ENCODE measurements at places on chromosomes 3 and 15. TPM values are rescaled to one million over a fixed set of nuclear protein-coding genes. Genes with fewer than 3 reads are reported as not detected.

GRCh38 chr3:15081960-15082664, 16.8 kb downstream of the RBSN start:
- no peak for DNase-seq

DNA sequence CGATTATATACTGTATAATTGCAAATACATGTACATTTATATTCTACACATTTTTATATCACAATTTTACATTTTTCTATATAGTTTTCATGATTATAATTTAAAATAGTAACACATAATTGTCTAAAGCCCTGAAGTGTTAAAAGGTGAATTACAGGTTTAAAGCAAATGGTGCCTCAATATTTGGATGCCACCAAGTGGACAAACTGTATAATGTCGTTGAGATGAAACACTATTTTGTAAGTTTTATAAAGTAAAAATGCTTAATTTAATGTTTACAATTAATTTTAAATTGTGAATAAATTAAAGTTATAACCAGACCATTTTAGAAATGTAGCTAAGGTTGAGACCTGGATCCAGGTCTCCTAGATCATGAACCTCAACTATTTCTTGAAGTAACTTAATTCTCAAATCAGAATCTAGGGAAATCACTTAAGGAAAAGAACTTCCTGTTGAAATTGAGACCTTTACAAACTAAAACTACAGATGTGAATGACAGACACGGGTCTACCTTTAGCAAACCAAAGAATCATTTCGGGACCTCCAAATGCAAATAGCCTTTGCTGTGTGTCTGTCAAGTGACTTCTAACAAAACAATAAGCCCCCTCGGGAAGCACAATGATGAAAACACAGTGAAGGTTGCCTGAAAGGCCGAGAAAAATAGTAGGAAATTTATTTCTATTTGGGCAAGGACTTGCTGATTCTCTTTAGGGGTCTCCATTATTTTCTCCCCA, 37.8 kb downstream of the EHHADH start:
- no peak for DNase-seq

DNA sequence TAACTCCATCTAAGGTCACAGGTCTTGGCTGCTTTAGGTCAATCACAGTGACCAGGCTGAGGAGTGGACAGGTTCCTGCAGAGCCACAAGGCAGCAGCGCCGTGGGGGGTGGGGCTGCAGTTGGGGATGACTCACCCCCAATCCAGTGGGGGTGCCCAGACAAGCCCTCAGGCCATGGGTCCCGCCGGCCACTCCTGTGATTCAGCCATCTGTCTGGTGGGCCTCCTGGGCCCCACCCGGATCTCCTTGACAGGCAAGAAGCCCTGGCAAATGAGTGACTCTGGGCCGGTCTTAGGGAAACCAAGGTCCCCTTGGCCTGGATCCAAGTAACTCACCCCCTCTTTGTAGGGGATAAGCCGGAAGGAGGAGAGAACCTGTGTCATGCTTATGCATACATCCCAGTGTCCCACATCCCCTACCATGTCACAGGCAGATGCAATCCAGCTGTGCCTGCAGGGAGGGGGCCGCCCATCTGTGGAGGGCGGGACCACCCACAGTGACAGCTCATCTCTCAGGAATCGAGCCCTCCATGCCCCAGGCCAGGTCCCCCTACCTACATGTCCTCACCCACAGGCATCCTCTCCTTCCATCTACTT, 495 bp upstream of the COL7A1 start:
- DNase-seq: peak; percentile 69

DNA sequence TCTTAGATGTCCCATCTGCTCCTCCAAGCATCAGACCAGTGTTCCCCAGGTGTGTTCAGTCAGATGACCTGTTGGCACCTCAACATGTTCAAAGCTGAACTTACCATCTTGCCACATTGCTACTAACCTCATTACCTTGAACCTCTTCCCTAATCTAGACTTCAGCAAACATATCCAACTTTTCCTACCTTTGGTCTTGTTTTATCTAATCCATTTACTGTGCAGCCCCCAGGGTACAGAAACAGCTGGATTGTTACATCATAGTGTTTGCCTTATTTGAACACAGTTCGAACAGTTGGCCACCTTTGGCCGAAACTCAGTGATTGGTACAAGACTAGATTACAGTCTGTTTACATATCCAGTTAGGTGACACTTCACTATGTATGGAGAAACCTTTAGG, 36.1 kb upstream of the MCF2L2 start:
- no peak for DNase-seq

DNA sequence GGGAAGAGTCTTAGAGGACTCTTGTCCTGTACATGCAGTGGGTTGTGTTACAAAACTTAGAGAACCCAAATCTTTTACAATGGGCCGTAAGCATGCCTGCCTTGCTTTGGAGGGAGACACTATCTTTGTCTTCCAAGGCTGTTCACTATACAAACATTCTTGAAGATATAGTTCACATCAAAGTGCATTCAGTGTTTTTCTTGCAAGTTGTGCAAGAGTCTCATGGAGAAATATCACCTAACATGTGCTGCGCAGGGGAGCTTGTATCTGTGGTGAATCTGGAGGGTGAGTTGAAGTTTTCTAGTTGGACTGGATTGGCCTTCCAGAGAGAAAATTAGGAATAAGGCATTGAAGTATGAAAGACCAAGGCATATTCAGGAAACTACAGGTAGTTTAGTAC, 7.8 kb upstream of the PRTG start:
- no peak for DNase-seq

GRCh38 chr3:61562042-61562720, 810 bp downstream of the PTPRG start:
- DNase-seq: no peak

- DNase-seq: no peak
Measured at GRCh38 chr15:74788683-74789151, 6.8 kb downstream of the CSK start.

- no peak for DNase-seq
Measured at GRCh38 chr3:174132006-174132405, 727.1 kb upstream of the NAALADL2 start.

DNA sequence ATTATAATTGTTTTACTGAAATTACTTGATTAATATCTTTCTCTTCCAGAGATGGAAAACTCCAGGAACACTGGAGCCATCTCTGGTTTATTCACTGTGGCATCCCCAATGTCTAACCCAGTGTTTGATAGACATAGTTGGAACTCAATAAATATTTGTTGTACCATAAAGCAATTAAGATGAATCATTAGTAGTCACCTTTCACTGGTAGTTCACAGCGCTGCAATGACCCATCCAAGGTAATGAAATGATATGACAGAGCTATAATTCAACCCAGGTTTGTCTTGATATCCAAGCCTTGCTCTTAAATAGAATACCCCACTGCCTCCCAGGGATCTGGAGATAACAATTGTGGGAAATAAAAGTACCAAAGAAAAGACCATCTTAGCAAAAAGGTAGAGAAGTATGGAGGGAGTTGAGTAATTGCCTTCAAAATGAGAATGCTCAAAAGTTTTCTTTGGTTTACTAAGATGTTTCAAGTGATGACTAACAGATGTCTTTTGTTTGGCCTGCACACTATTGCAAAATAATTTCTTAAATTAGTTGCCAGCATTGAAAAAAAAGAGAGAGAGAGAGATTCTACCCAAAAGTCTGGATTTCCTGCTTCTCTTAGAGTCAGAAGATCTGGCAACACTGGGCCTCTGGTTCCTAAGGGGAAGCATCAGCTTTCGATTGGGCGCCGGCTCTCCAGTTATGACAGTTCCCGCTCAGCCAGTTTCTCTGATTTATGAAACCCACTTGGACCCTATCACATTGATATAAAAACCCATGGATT, 348.5 kb downstream of the ERC2 start:
- DNase-seq: no peak

DNA sequence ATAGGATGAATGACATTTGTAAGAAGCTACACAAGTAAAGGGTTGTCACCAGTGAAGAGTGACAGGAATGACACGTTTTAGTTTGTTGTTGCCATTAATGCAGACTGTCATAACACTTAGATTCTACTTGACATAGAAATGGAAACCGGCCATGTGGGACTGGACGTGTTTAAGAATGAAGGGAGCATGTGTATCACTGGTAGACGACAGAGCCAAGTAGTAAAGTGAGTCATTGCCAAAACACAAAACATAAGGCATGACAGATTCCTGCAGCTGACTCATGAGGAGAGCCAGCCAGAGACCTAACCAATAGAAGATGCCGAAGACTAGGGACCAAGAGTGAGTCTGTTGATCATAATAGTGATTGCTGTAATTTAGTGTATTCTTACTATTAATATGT, 106.2 kb upstream of the PLAAT1 start:
- no peak for DNase-seq

DNA sequence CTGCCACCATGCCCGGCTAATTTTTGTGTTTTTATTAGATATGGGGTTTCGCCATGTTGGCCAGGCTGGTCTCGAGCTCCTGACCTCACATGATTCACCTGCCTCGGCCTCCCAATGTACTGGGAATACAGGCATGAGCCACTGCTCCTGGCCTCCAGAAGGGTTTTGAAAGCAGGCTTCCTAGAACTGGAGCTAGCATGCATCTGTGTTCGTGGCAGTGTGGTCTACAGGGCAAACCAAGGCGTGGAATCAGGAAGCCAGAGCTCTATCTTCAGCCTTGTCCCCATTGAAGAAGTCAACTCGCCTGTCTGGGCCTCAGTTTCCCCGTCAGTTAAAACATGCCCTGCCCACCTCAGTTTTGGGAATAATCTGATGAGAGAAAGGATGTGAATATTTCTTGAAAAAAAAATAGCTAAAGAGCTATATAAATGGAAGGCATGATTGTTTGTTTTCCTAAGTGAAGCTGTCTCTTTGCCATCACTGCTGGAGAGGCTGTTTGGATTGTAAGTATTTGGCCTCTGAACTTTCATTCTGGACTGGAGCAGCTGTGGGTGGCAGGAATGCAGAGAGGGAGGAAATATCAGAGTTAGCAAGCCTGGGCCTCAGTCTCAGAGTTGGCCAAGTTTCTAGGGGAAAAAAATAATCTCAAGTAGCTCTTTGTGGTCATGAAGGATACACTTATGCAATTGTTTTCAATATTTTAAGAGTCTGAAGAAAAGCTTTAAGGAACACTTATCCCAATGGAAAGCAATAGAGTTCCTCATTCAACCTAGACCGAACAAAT, 36.5 kb upstream of the UACA start:
- DNase-seq: no peak

GRCh38 chr15:56782306-56782705, 49.0 kb upstream of the ZNF280D start:
- no peak for DNase-seq

DNA sequence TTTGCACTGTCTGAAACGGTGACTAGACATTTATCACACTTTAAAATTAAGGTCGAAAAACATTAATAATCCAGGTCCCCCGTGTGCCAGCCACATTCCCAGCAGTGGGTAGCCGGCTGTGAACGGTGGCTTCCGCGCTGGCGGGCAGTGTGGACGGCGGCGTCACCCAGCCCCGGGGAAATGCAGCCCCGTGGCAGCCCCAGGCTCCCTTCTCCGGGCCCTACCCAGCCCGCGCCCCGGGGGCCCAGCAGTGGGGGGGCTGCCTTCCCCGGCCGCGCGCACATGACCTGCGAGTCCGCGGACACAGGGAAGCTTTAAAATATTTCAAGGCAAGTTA, 25.3 kb downstream of the GABRA5 start:
- no peak for DNase-seq

DNA sequence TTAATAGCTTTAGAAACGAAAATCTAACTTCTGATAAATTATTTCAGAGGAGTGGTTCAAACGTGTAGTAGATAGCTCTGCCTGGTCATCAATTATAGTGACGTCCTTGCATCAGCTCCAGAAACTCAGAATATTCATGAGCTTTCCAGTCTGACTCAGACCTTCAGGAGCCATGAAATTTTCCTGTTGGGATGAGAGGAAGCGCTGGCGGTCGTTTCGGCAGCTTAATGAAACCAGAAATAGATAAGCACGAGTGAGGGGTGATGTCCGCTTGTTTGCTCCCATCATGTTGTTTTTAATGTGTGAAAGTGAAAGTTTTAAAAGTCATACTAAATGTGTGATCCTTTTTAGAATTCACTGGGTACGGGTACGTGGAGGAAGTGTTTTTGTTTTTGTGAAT, 141.1 kb downstream of the PGPEP1L start:
- DNase-seq: peak; percentile 55

- no peak for DNase-seq
Measured at GRCh38 chr3:123651449-123652341, 66.8 kb upstream of the HACD2 start.

- no peak for DNase-seq
Measured at GRCh38 chr3:39388741-39389248, 5.6 kb downstream of the SLC25A38 start.

DNA sequence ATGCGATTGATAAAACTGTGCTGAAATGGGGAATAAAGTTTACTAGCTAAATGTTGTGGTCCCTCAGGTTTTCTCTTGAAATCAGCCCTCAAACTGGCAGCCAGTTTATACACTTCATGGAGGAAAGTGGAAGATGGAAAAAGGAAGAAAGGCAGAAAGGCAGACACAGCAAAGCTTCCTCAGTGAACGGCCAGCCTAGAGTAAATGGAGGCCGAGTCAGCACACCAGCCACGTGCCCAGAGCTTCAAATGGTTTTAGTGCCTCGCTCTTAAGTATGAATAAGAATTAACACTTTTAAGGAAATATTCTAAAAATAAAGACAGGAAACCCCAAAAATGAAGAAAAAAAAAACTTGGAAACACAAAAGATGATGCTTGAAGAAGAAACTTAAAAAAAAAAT, 48.3 kb downstream of the GNB4 start:
- DNase-seq: no peak

- no peak for DNase-seq
Measured at GRCh38 chr3:53075743-53076140, 29.9 kb upstream of the SFMBT1 start.

GRCh38 chr15:51085764-51086163, 8.9 kb downstream of the TNFAIP8L3 start:
- DNase-seq: no peak

GRK7 gene
- not detected for total RNA-seq

GREM1 gene
- total RNA-seq: 0.88 TPM

MED12L gene
- total RNA-seq: 5.4 TPM

TRPM1 gene
- total RNA-seq: not detected

KIF7 gene
- 2.0 TPM for total RNA-seq

ARHGEF26 gene
- total RNA-seq: 16.2 TPM

ST3GAL6 gene
- total RNA-seq: 14.9 TPM

Data from uterus (tissue), 4 donors.